ENCODE measurements at places on chromosomes 2 and 18.

- no peak for DNase-seq
Measured at GRCh38 chr2:83051538-83052170, 1407.4 kb downstream of the SUCLG1 start.

DNA sequence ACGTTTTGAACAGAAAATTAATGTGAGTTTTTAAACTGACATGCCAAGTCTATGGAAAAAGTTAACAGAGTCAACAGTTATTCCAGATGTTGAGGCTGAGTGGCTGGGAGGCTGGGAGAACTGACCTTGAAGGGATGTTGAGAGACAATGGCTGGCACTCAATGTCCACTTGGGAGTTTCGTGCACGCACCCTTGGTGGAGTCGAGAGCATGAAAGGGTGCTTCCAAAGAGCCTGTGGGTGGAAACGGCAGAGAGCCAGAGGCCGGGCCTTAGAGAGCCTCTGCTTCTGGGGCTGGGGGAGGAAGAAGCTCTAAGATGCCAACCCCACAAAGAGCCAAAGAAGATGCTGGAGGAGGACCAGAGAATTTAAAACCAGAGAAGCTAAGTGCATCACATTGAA lies 63.4 kb upstream of the L3MBTL4 start:
- DNase-seq, result no peak

DNA sequence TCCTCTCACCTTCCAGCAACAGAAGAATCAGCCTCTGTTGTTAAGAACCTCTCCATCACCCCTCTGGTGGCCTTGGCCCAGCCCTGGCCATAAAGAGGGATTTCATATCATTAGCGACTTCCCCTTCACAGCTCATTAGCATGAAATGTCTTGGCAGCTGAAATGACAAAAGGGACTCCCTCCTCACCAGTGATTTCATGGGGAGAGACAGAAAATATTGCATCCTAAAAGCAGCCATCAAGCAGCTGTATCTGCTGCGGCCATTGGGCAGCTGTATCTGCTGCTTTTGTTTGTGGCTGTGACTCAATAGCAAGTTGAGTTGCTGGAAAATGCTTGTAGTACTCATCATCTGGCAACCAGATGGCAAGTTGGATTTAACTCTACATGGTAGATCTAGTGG lies 105.9 kb upstream of the RMDN2 start:
- no peak for DNase-seq

GRCh38 chr2:190804182-190804795 lies 76.3 kb upstream of the GLS start:
- no peak for DNase-seq

GRCh38 chr18:74731097-74731496 lies 133.4 kb downstream of the ZNF407 start:
- DNase-seq, result no peak

- DNase-seq, result no peak
Measured at GRCh38 chr18:49081511-49082155, 130.9 kb upstream of the SMAD7 start.

- DNase-seq, result no peak
Measured at GRCh38 chr2:53173698-53174455, 593.7 kb upstream of the CHAC2 start.

GRCh38 chr2:86785456-86785855 lies 5.3 kb downstream of the CD8A start:
- no peak for DNase-seq

- DNase-seq, result no peak
Measured at GRCh38 chr2:127657232-127657595, 11.3 kb downstream of the GPR17 start.

DNA sequence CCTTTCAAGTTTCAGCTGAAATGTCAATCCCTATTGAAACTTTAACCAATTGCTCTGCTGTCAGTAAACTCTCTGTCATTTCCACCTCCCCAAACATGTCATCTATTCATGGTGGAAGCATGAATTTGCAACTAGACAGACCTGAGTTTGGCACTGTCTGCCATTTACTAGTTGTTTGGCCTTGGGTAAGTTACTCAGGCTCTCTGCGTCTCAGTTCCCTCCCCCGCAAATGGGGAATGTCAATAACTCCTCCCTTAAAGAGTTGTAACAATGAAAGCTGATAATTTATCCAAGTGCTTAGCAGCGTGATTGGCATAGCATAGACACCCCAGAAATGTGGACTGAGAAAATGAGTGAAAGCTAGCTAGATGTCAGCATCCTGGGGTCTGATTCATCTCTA lies 73.3 kb upstream of the THOC1 start:
- DNase-seq, result no peak

DNA sequence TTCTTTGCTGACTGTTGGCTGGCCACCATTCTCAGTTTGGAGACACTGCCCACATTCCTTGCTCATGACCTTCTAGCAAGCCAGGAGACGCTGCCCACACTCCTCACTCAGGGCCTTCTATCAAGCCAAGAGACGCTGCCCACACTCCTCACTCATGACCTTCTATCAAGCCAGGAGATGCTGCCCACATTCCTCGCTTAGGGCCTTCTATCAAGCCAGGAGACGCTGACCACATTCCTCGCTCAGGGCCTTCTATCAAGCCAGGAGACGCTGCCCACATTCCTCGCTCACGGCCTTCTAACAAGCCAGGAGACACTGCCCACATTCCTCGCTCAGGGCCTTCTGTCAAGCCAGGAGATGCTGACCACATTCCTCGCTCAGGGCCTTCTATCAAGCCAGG lies 131.3 kb upstream of the CBLN2 start:
- no peak for DNase-seq

GRCh38 chr2:96924775-96925747 lies 55.2 kb upstream of the SEMA4C start:
- DNase-seq, result no peak

DNA sequence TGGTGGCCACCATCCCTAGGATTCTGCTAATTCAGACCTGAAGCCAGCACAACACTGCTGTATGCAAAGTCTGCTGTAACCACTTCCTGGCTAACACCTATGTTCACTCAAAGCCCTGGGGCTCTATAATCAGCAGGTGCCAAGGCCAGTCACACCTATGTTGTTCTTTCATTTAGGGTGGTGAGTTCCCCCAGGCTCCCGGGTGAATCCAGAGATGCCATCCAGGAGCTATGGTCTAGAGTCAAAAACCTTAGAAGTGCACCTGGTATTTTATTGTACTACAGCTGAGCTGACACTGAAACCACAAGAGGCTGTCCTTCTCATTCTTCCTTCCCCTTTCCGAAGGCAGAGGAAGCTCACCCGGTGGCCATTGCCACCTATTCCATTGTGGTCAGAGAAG lies 46.2 kb upstream of the CCDC141 start:
- no peak for DNase-seq

- DNase-seq, result no peak
Measured at GRCh38 chr2:134301099-134301927, 47.4 kb downstream of the MGAT5 start.

- no peak for DNase-seq
Measured at GRCh38 chr2:79084495-79085135, 3.2 kb downstream of the REG1B start.

DNA sequence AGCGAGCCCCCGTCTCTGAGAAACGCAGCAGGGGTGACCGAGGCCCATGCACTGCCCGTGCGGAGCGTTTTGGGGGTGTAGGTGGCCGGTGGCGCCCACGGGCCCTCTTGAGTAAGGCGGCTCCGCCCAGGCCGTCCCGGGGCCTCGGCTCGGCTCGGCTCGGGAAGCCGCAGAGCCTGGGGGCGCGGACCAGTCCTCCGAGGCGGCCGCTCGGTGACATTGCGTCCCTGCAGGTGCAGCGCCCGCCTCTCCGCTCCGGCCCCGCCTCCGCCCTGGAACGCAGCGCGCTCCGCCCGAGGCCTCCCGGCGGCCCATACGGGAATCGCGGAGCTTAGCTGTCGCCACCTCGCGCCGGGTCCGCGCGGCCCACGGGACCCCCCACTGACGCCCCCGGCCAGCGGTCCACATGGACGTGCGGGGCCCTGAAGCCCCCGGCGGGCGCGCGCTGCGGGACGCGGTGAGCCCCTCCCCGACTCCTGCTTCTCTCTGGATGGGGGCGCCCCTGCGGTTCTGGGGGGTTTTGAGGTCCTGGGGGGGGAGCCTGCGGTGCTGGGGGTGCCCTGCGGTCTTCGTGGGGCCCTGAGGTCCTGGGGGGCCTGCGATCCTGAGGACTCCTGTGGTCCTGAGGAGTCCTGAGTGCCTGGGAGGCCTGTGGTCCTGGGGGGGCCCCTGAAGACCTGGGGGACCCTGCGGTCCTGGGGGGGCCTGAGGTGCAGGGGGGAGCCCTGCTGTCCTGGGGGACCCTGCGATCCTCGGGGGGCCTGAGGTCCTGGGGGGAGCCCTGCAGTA lies at the start of gene HSBP1L1:
Gene HSBP1L1 (plus strand): TSS at position 314 of the 789 bp plus-strand sequence. CDS start 93 bp downstream, at position 407.
- DNase-seq, result peak; percentile 53

DNA sequence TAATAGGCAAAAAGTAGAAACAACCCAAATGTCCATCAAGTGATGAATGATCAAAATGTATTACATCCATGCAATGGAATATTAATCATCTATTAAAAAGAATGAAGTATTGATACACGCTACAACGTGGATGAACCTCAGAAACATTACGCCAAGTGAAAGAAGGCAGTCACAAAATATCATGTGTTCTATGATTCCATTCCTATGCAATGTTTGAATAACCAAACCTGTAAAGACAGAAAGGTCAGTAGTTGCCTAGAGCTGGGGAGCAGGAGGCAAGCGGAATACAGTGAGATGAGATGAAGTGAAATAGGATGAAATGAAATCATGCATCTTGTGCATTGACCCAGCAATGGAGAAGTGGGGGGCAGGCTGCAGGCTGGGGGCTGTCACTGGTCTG lies 17.9 kb upstream of the COL6A3 start:
- DNase-seq, result no peak

DNA sequence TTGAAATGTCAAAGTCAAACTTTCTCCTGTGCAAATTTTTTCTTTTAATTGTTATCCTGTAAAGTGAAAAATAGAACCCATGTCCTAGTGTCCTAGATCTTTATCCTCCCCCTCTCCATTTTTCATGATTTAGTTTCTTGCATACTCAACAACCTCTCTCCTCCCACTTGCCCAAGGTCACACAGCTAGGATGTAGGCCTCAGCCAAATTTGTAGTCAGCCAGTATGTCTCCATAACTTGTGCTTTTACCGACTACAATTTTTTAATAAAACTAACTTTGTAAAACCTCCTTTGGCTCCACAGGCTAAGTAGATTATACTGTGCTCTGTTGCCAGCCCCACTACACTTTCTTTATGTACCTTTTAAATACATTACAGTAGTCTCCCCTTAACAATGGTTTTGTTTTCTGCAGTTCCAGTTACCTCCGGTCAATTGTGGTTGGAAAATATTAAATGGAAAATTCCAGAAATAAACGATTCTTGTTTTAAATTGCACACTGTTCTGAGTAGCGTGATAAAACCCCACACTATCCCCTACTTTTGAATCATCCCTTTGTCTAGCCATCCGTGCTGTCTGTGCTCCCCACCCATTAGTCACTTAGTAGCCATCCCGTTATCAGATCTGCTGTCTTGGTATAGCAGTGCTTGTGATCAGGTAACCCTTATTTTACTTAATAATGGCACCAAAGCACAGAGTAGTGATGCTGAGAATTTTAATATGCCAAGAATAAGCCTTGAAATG lies 22.8 kb downstream of the GULP1 start:
- no peak for DNase-seq

GRCh38 chr2:10128420-10128819 lies 5.9 kb downstream of the RRM2 start:
- no peak for DNase-seq

GRCh38 chr2:44119878-44120277 lies 48.8 kb upstream of the PPM1B start:
- DNase-seq, result no peak

DNA sequence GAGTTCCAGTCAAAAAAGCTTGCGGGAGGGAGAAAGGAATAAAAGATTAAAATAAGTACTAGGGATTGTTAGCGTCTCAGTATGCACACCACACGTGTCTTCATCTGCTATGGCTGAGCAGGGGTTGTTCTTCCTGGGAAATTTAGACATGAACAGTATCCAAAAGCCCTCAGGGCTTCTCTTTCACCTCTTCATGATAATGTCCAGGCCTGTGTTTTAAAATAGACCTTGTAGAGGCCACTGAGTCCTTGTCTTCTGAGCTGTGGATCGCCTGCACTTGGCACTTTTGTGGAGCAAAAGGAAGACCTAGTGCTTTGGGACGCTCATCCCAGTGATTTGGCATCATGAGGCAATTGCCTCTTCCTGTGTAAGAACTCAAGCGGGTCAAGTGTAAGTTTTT lies 52.4 kb downstream of the CFAP221 start:
- DNase-seq, result no peak

DNA sequence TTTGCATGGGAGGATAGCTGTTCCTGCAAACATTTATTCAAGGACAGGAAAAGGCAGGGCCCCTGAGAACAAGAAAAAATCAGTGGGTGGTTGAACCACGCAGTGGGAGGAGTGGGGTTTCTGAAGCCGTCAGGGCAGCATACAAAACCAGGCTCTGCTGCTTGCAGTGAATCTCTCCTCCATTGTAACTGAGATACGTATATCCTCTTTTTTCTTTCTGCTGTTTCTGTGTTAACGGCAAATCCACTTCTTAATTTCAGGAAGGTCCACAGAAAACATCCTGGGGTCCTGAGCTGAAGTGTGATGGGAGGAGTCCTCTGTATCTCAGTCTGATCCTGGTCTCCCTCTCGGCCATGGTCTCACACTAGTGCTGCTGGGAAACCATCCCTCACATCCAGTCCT lies 27.2 kb upstream of the KCNF1 start:
- no peak for DNase-seq

DNA sequence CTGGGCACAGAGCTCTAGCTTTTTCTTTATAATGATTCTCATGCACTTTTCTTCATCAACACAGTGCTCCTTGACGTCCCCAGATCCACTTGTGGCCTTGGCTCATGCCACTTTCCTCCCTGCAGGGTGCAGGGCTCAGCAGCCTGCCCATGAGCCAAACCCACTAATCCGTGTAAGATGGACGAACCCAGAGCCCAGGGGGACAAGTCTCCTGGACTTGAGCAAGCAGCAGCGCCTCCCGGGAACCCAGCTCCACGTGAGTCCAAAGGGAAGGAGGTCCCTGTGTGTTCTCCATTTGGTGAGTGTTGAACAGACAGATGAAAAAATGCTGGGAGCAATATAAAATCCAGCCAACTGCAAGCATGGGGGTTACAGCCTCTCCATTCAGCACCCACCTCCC lies 470.6 kb upstream of the HS6ST1 start:
- no peak for DNase-seq

GRCh38 chr2:129611471-129611870 lies 368.0 kb upstream of the RAB6C start:
- DNase-seq, result no peak

GRCh38 chr2:157903151-157903550 lies 27.0 kb upstream of the ACVR1 start:
- DNase-seq, result no peak

DNA sequence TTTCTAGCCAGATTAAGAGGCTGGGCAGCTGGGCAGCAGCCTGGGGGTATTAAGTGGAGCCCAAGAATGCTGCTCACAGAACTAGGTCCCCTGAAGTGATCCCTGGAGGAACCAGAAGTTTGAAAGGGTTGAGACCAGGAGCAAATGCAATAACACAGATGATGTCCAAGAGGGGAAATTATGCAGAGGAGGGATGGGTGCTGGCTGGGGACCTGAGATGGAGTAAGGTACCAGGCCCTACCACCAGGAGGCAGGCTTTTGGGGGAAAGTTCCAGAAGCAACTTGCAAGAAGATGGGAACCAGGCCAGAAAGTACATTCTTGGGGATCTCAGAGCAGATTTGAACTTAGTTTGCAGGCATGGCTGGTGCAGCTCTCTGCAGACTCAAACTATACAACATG lies 175.1 kb downstream of the NCK2 start:
- no peak for DNase-seq

GRCh38 chr18:46199515-46200147 lies 95.4 kb downstream of the HAUS1 start:
- no peak for DNase-seq

Data from NCI-H1436 (cell line).